ENCODE measurements at places on chromosomes 2 and 18.
A peak's percentile ranks its signal among the peaks of the same experiment; 100 is the strongest.

DNA sequence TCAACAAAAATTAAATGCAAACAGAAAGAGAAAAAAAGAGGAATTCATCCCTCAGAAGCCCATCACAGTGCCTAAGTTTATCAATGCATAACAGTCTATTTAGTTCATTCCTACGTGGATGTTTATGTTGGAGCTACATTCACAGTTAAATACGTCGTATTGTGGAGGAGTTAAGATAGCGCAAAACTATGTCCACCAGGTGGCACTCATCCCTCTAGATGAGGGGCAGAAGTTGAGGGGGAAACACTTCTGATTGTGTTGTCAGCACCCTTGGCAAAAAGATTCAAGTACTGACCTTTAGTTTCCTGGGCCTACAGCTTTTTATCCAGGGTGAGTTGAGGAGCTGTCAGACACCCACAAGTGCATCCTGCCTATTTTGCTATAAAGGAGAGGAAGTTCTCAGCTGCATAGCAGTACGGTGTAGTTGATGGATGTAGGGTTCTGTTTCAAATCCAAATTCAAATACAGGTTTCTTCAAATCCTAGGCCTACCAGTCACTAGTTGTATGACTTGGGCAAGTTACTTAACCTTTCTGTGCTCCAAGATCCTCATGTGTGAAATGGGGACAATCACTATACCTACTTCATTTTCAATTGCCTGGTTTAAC lies 26.8 kb upstream of the MYO1B start:
- DNase-seq: no peak

DNA sequence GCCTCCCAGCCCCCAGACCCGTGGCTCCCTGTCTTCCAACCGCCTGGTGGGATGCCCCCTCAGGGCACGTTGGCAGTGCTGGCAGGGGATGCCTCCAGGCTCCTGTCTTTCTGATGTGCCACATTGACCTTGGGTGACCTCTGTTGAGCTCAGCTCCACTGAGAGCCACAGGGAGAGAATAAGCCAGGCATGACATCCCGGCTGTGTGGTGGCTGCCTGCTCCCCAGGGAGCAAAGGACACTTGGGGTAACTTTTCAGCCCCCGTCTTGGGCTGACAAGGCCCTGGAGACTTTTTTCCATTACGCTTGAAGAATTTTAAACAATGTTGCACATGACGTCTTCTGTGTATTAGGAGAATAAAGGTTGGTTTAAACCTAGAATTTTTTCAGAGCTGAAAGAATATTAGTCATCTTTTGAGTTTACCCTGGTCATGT lies 246.0 kb downstream of the TSN start:
- no peak for DNase-seq

GRCh38 chr2:144559681-144560080 lies 39.8 kb upstream of the ZEB2 start:
- no peak for DNase-seq

- DNase-seq: no peak
These were observed 769 bp downstream of the FAM110C start for GRCh38 chr2:45342-46130.

DNA sequence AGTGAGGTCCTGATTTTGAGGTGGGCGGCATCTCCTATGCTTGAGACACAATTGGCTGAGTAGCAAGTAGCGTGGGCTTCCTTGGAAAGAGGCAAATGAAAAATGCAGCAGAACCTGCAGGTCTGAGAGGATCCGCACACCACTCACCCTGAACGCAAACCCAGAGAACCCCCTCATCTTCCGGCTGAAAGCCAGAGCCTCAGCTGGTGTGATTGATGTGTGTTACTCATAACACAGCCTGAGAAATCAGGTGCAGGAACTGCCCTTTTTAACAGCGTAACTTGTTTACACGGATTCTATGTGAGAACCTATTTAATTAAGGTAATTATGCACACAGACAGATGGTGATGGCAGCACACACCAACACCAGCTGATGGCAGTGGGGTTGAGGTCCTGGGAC lies 123.4 kb downstream of the MRO start:
- DNase-seq: no peak

GRCh38 chr2:21267232-21267835 lies 143.6 kb downstream of the TDRD15 start:
- DNase-seq: no peak

- no peak for DNase-seq
These were observed 1.9 kb upstream of the ABHD3 start for GRCh38 chr18:21706386-21706865.

GRCh38 chr2:136653861-136654260 lies 111.5 kb upstream of the THSD7B start:
- no peak for DNase-seq

DNA sequence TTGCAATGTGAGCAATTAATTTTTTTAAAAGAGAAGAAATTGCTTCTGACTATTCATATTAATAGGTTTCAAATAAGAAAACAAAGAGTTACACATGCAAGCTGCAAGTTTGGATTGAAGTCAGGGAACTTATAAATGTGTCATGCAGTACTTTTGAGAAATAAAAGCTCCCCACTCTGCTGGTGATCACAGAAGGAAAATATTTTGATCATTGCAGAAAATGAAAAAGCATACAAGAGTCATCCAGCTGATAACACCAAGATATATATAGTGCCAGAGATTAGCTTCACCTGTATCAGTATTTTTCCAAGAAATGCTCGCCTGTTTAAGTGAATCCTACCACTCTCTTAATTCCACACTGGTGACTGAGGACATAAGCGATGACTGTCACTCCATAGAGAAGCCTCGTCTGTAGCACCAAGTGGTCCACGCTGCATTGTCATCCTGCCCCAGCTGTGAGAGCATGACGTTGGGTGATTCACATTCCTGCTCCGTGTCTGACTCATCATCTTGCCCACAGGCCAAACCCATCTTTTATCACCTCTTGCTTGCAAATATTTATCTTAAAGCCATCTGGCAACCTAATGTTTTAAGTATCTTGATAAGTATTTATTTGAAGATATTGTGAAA lies 178.0 kb downstream of the ASXL3 start:
- no peak for DNase-seq

GRCh38 chr2:119173556-119174060 lies 15.1 kb upstream of the C1QL2 start:
- no peak for DNase-seq

DNA sequence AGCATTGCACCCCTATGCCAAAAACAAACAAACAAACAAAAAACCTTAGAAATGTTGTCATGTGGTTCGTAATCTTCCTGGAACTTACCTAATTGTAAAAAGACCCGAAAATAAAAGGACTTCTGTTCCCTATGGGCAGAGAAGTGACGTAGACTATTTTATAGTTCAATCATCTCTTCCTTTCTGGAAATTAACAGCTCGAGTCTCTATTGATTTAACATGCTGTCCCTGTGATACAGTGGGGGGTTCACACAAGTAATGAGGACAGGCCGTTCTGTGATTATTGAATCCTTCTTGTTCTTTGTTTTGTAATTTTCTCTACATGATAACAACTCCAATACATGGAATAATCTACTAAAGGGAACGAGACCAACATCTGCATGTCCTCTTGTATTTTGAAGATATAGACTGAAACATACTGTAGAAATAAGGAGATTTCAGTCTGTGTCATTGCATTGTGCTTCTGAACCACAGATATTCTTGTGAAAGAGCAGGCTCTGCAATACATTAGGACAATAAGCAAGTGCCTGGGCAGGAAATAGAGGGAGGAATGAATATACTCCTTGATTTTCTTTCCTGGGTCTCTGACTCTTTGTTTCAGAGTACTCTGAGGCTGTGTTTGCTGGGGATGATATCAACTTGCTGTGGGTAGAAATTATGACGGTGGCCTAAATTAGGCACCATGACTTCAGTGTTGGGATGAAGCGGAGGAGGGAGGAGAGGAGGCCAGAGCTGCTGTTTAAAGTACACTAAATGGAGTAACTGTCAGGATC lies 65.7 kb upstream of the PPM1B start:
- no peak for DNase-seq

GRCh38 chr2:96844405-96844808 lies 586 bp upstream of the ANKRD23 start:
- DNase-seq: no peak

GRCh38 chr2:225466891-225467604 lies 67.5 kb downstream of the NYAP2 start:
- no peak for DNase-seq

GRCh38 chr2:68330691-68331090 lies 10.9 kb upstream of the CNRIP1 start:
- DNase-seq: no peak

DNA sequence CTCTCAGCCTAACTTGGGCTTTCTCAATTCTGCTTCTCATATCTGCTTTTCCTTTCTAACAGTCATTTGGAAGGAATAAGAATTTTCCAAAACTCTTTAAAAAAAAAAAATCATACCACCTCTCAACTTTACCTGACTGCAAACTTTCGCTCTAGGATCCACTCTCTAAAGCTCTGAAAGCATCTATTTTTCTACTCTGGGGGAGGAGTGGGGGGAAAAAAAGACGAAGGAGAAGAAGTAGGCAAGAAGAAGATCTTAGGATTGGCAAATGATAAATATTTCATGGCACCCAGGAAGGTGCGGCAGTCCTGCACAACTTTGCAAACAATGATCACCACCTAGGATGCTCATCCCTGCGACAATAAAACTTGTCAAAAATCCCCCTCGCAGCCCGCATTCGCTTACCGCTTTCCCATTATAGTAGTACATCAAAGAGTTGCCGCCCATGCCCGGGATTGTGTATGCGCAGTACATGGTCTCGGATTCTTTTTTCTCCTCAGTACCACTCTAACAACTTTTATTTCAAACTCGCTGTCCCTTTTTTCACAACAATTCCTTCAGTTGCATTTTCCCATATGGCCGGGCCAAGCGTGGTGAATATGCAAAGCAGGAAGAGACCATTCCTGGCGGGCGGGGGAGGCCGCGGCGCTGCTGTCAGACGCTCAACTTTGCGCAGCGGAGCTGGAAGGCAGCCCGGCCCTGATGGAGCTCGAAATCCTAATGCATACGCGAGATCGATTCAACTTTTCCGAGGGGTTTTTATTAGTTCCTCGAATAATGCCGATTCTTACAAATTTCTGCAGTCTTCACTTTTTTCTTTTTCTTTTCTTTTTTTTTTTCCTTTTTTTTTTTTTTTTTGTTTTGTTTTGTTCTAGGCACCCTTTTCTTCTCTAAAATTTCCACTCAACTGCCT lies 266.5 kb downstream of the TCF4 start:
- no peak for DNase-seq

GRCh38 chr2:42035241-42035640 lies 12.6 kb upstream of the PKDCC start:
- no peak for DNase-seq

GRCh38 chr2:26384183-26384582 lies 17.5 kb upstream of the DRC1 start:
- no peak for DNase-seq

DNA sequence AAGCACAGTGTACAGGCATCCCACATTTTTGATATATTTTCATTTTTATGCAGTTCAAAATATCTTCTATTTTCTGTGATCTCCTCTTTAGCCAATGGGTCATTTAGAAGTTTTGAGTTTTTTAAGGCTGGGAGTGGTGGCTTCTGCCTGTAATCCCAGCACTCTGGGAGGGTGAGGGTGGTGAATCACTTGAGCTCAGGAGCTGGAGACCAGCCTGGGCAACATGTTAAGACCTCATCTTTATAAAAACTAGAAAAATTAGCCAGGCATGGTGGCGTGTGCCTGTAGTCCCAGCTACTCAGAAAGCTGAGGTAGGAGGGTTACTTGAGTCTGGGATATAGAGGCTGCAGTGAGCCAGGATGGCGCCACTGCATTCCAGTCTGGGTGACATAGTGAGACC lies 17.8 kb downstream of the UBR3 start:
- no peak for DNase-seq

DNA sequence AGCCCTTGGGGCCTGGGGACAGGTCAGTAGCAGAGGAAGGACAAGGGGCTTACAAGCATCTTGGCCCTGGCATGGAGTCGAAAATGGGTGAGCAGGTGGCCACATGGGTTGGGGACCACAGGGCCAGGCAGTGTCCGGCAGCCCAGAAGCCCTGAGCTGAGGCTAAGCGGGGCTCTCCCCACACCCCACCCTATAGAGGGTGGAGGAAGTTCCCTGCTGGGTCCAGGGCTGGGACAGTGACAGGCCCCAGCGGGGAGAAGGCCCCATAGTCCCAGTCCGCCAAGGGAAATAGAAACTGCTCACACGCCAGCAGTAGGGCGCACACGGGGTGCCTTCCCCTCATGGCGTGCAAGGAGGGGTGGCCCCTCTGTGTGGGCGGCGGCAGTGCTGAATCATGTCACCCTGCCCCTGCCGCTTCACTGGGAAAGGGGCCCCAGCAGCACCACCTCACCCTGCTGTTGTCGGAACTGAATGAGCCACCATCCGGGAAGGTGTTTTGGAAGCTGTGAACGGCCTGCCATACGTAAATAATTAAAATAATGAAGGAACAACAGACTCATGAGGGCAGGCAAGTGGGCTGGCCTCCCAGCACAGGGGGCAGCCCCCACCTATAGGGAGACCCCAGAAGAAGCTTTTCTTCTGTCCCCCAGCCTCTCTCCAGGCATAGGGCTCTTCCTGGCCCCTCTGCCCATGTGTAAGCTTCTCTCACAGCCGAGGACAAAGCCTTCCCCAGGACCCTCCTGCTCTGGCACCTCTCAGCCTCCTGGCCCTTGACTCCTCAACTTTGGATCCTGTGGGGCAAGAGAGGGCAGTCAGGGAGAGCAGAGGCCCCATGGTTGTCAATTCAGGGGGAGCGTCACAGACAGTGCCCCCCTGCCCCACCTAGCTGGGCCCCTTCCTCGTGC lies 12.7 kb upstream of the DUSP2 start:
- DNase-seq: peak; percentile 62

GRCh38 chr2:193446967-193447366 lies 1252.2 kb upstream of the TMEFF2 start:
- no peak for DNase-seq

- DNase-seq: no peak
These were observed 14.4 kb downstream of the CCNT2 start for GRCh38 chr2:134932864-134933526.

GRCh38 chr2:99743146-99743545 lies 253.3 kb upstream of the REV1 start:
- DNase-seq: no peak

DNA sequence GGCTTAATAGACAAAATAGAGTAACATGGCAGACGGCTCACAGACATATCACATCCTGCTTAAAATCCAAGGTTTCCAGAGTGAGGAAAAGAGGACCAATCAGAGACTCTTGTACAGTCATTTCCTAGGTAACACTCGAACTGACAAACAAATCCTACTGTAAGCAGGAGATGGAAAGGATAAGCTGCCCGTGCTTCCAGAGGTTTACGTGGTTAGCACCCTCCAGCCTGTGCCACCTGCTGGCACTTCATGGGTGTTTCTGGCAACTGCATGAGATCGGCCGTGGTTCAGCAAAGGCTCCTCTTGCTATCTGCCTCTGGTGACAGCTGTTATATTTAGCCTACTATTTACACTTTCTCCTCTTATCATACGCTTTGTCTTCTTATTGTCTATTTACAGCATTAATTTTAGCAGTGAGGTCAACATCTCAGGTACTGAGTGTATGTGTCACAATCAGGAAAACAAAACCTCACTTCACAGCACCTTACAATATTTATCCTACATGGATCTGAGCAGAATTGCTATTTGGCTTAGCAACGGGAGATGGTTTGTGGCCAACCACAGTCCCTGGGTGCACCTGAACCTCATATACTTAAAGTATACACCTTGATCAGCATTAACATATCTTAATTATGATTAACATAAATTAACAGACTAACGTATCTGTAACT lies 226.9 kb downstream of the TMEM163 start:
- no peak for DNase-seq
